ENCODE measurements at places on chromosomes 5 and 9.

DNA sequence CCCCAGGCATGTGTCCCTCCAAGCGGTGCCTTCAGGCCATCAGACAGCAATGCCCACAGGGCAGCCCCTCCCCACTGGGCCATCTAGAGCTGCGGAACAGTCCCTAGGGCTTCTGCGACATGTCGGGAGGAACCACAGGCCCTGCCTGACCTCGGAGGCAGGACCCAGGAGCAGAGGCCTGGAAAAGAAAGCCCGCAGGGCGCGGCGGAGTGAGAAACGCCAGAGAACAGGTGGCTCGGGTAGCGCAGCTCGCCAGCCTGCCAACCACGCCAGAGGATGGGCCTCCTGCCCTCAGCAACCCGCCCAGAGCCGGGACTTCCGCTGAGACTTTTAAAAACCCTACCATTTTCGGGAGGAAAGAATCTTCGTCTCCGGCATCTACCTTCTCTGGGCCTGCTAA lies 715 bp downstream of the LCN8 start:
- no peak for DNase-seq

- no peak for DNase-seq
These were observed 18.3 kb downstream of the FAT2 start for GRCh38 chr5:151572657-151573368.

DNA sequence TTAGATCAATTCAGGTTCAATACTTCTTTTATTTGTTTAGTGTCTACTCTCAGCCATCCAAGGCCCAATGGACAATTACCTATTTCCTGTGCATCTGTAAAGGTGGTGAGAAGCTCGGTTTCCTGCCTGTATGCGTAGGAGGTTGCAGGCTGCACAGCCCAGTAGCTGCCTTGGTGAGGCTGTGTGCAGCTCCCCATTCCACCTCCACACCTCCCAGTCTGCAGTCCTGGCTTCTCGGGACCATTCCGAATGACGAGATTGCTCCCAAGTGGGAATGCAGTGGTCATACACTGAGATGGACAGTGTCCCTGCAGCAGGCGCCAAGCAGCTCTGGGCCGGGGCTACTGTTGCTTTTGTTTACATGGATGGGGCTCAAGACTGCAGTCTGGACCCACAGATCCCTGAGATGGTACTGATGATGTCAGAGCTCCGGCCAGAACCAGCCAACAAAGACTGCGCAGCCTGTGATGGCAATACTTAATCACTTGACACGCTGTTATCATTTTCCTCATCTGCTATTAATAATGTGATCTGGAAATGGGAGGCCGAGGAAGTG lies 206.1 kb upstream of the IRX1 start:
- no peak for DNase-seq

DNA sequence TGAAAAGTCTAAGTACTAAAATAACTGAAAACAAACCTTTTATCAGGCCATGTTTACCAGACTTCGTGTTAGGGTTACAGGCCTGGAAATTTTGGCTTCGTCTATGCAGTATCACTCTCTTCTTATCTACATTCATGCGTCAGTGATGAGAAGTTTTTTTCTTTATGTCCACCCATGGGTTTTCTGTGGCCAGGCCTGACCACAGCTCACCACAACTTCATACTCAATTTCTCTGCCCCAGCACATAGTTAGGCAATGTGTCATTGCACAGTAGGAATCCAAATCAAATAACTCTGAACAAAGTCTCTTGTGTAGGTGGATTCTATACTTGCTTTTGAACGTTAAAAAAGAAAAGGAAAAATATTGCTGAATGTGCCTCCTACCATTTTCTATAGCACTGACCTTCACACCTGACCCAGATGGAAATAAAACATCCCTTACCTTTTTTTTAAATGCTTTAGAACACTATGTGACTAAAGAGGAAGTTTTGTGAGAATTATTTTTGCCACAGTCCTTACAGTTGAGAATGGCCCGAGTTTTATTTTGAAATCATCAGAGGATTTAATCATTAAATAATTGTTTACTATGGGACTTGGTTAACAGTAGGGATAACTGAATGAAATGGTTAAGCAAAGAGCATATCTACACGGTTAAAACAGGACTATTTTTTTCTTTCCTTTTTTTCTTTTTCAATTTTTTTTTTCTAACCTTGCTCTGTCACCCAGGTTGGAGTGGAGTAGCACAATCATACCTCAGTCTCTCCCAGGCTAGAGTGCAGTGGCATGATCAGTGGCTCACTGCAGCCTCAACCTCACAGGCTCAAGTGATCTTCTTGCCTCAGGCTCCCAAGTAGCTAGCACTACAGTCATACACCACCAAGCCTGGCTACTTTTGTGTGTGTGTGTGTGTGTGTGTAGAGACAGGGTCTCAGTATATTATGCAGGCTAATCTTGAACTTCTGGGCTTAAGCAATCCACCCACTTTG lies 1247.0 kb upstream of the ACO1 start:
- DNase-seq = no peak

DNA sequence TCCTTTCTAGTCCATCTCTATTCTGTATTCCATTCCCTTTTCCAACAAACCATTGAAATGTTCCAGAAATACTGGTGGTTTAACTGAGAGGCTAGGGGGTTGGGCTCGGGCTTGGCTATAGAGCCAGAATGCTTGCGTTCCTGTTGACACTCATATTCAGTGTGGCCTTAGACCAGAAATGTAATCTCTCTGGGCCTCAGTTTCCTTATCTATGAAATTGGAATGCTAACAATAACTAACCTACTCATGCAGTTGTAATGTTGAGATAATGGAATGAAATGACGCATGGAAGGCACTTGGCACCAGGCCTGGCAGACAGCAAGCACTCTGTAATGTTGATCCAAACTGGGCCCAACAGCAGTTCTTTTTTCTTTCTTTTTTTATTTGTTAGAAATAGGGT lies 26.8 kb downstream of the JADE2 start:
- DNase-seq = no peak

- no peak for DNase-seq
These were observed 147.8 kb upstream of the CCNH start for GRCh38 chr5:87560528-87560927.

GRCh38 chr5:84260939-84261338 lies 123.7 kb downstream of the EDIL3 start:
- no peak for DNase-seq

DNA sequence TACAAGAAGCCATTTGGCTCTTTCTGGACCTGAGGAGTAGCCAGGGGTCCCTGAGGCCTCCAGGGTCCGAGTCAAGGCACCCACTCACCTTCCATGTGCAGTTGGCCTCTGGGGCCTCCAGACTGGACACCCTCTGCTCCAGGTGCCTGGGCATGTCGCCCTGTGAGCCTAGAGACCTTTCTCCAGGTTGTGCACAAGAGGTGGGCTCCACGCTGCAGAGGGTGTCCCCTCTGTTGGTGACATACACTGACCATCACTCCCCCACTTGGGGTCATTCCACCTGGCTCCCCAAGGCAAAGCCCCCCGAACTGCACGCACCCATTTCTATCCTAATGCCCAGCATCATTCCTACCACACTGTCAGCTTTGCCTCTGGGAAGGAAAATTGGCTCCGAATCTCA lies 48.8 kb downstream of the RASGEF1C start:
- no peak for DNase-seq

Measured in CD4-positive, alpha-beta T cell treated with Interleukin-2 at 100 ng/mL for 4 hours (primary cell).